ENCODE measurements at places on chromosomes 11 and 22.

DNA sequence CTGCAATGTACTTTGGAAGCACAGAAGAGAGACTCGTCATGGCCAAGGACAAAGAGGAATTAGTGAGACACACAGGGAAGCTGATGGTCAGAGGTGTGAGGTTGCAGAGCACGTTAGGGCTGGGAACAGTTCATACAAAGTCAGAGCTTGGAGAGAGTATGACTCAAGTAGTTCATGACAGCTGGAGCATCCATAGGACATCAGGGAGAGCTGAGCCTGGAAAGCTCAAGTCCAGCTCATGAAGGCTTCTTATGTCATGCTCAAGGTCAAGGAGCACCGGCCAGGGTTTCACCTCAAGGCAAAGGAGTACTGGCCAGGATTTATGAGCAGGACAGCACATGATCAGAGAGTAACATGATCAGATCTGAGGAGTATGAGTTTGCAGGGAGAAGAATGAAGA lies 64.6 kb upstream of the CHST1 start:
- no peak for DNase-seq

DNA sequence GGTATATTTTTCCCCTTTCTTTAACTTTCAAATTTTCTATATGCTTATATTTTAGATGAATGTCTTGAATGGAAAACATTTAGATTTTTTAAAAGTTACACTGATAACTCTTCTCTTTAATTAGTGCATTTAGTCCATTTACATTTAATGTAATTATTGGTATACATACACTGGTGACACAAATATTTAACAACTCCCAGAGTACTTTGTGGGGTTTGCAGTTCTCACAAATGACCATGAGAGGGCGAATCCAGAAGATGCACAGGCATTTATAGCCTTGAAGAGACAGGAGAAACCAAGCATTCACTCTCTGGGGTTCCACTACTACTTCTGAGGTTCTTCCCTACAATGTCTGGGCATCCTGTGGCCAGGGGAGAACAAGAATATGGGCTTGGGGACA lies 125.1 kb downstream of the TIMP3 start:
- peak; percentile 43 for DNase-seq

GRCh38 chr11:20351136-20351535 lies 12.4 kb upstream of the HTATIP2 start:
- DNase-seq, result no peak

- peak; percentile 93 for DNase-seq
Measured at GRCh38 chr11:65498977-65499712, at the start of gene MALAT1. TSS of gene MALAT1 (plus strand) at chr11:65499045.

- DNase-seq, result no peak
Measured at GRCh38 chr11:90344546-90344945, 121.7 kb upstream of the CHORDC1 start.

DNA sequence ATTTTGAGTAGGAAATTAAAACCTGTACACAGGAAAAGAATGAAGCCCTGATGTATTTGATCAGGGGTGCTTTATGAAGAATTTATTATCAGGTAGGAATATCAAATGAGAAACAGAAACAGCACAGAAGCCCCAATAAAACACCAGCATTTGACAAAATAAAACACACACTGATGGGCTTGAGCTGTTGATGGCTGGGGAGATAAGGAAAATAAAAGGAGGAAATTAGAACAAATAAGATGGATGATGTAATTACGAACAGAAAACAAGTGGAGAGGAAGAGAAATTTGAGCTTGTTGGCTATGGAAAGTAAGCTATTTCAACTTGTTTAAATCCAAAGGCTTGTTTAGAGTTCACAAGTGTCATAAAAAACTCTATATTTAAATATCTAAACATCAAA lies 213.7 kb downstream of the CADM1 start:
- no peak for DNase-seq

DNA sequence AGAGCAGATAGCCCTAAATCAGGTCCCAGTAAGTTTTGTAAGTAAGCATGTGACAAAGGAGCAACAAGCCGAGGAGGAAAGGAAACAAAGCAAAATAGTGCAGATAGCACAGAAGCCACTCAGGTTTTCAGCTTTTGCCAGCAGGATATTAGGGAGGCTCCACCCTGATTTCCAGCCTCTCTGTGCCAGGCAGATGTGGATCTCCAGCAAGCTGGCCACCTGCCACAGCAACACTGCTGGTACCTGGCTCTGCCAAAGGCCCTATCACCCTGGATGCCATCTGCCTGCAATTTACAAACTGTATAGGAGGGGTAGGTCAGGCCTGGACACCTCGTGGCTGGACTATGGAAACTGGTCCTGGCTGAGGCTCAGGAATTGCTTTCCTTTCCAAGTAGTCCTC lies 12.2 kb upstream of the NNMT start:
- DNase-seq, result no peak

DNA sequence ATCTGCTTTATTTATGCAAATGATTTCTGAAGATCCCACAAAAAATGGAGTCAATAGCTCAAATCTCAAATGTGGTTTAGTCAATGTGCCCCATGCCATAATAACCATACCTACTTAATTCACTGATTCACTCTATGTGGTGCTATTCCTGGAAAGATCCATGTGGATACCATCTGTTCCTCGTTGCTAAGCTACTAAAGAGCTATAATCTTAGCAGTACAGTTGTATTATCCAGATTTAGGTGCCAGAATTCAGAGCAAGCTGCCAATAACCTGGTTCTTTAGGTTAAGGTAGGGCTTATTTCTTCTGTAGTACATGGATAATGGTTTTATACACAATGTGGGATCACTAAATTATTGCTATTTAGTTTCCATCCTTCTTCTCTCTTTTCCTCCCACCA lies 974.7 kb upstream of the CCDC90B start:
- peak; percentile 37 for DNase-seq

- DNase-seq, result peak; percentile 62
Measured at GRCh38 chr11:112223121-112223520, 3.1 kb upstream of the PTS start.

DNA sequence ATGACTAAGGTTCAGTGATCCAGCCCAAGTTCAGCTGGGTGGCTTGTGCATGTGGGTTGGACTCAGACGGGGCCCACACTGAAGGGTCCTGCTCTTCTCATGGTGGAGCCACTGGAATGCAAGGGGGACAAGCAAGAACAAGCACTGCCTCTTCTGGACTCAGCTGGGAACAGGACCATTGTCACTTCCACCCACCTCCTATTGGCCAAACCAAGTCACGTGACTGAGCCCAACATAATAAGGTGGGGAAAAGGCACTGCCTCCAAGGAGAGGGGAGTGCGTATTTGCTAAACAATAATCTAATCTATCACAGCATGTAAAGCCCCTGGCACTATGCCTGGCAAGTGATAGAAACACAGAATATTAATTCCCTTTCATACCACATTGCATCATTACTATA lies 87.1 kb downstream of the CHST1 start:
- DNase-seq, result no peak

DNA sequence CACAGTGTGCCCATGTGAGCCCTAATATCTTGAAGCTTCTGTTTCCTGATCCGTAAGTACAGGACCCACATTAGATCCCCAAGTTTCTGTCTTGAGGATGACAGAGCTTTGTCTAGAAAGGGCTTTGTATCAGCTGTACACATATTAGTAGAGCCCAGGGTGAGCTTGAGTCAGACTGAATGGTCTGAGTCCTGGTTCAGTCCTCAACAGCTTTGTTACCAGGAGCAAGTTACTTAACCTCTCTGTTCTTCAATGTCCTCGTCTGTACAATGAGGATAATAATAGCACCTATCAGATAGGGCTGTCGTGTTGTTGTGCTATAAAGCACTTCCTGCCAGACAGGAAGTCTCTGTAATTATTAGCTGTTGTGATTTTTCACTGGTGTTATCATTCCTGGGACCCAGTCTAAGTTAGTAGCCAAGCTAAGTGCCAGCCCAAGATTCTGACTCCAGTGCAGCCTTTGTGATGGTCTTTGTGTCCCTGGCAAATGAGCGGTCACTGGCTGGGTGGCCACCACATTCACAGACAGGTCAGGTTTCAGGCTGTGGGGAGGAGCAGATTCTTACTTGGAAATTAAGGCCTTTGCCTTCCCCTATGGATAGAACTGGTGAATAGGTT lies 6.8 kb downstream of the TOM1 start:
- DNase-seq, result no peak

DNA sequence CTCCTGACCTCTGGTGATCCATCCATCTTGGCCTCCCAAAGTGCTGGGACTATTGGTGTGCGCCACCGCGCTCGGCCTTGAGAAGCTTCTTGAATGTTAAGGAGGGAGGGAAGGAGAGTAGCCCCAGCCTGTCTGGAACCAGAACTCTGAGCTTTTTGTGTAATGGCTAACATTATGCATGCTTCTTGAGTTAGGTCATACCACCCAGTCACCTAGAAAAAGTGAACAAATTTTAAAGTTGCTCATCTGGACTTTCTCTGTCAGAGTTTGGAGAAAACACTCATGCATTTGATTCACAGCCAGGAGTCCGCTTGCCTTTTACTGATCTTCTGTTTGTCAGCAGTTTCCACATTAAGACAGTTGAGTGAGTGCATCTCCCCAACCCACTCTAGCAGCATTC lies 82.1 kb downstream of the PPP6R3 start:
- peak; percentile 96 for DNase-seq

DNA sequence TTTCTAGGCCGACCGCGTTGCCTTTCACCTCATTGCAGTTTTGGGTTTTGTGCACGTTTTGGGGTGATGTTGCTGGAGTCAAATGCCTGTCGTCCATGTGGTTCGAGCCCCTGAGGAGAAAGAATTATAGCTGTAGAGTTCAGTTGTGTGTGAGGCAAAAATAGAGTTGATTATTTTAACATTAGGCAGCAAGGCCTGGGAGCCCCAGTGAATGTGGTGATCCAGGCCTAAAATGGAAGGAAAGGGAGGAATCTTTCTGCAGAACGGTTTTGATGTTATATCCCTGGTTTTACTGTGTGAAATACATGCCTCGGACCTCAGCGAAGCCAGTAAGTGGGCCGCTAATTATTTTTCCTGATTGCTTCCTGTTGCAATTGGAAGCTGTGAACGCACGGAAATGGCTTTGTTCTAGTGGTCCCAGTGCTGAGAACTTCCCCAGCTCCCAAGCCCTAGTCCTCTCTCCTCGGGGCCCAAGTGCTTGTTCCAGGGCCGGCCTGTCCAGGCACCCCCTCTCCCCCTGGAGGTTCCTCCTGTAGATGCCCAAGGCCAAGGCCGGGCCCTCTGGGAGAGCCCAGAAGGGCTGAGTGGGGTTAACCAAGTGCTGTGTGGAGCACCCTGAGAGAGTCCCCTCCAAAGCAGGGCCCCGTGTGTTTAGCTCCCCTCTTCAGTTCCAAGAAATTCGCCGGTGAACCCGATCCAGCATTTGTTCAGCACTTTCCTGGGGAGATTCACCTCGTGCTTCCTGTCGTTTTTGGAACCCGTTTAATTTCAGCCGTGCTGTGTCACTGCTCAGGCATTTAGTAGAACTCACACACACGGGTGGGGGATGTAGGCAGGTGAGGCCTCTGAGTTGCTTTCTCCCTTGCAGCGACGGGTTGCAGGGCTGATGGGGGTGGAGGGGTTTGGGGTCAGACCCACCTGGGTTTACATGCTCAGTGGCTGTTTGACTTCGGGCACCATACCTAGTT lies 2.1 kb downstream of the LRP5 start:
- DNase-seq, result no peak

DNA sequence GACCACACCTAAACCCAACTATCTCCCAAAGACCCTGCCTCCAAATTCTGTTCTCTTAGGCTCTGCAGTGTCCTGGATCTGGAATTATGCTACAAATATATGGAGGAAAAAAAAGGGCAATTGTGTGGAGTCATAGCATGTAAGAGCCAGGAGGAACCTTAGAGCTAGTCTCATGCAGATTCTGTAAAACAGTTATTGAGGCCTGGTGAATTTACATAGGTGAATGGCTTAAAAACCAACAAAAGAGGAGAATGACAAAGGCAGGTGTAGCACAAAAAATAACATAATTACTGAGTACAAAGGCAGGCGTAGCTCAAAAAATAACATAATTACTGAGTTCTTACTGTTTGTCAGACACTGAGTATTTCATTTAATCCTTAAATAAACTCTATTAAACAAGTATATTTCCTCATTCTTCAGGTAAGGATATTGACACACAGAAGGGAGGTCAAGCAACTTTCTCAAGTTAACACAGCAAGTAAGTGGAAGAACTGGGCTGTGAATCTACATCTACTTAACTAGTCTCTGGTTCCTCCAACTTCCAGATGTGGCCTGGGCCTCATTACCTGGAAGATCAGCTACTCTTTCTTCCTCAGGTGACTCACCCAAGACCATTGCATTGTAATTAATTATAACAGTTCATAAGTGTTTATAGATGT lies 938.9 kb upstream of the TENM4 start:
- DNase-seq, result no peak

DNA sequence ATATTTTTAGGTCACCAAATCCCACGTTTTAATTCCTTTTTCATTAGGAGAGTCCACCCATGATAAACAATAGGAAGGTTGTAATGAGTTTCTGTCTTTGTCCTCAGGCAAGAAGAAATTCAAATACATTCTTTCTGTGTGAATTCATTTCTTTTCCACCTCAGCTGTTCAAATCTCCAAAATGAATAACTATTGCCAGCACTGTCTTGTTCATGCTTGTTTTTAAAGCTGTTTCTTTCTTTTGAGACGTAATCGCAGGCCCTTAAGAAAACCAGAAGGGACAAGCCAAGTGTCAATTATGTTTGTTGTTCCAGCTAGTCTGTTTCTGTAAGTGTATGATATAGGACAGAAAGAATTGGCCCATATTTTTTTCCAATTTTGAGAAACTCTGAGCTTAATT lies 20.2 kb downstream of the MMP27 start:
- no peak for DNase-seq

DNA sequence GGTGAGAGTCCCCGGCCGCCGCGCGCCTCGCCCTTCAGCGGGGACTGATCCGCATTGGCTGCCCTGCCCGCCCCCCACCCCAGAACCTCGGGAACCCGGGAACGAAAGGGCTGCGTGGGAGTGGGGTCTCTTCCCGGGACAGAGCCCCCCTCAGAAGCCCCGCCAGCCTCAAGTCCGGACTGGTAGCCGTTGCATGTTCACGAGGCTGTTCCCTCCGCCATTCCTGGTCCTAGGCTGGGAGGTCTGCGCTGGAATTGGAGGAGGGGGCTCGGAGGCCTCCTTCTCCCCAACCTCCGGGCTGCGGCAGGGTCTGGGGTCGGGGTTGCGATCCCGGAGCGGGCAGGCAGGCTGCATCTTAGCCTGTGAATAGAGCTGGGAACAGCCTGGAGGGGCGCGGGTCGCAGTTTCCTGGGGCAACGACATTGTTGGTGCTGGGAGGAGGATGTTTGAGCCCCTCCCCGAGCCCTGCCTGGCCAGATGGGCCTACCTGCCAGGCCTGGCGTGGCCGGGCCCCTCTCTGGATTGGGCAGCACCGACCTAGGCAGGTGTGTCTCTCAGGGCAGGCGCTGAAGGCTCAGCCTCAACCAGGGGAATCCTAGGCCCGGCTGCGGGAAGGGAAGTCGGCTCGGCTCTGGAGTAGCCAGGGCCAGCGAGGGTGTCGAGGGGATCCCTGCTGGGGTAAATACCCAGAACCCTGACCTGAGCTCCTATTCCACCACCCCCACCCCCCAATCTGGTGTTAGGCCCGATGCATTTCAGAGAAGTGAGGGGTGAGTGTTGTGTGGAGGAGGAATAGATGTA lies 670 bp downstream of the MAPK8IP1 start:
- DNase-seq, result no peak

DNA sequence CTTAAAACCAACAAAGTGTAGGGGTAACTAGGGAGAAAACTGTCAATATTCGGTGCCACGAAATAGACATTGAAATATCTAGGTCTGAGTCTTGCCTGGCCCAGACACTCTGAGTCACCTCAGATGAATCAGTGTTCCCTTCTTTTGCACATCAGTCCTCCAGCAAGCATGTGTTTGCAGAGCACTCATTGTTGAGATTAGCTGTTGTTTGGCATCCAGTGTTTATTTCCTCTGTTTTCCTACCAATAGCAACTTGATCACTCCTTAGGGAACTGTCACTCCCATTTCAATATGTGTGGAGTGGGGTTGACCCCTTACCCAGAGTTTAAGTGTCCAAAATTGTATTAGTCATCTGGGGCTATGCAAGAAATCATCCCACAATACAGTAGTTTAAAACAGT lies 4.7 kb upstream of the ASCC2 start:
- DNase-seq, result peak; percentile 99

All from fibroblast of mammary gland (primary cell).